ENCODE measurements at places on chromosomes 16 and 17.
A peak's percentile ranks its signal among the peaks of the same experiment; 100 is the strongest.

DNA sequence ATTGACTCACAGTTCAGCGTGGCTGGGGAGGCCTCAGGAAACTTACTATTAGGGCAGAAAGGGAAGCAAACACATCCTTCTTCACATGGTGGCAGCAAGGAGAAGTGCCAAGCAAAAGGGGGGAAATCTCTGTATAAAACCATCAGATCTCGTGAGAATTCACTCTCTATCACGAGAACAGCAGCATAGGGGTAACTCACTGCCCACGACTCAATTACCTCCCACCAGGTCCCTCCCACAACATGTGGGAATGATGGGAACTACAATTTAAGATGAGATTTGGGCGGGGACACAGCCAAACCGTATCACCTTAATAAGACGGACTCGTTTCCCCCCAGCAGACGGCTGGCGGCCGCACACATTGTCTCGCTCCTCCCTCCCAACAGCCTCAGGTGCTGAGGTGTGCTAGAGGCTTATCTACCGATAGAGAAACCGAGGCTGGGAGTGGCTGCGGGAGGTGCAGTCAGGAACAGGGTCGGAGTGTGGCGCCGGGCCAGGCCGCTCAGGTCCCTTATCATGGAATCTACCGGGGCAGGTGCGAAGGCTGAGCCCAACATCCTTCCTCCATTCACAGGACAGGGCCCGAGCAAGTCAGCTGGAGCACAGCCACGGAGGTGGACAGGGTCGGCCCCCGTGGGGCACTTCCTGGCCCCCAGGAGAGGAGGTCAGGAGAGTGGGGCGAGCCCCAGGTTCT lies 4.9 kb upstream of the ZG16B start:
- DNase-seq: no peak

DNA sequence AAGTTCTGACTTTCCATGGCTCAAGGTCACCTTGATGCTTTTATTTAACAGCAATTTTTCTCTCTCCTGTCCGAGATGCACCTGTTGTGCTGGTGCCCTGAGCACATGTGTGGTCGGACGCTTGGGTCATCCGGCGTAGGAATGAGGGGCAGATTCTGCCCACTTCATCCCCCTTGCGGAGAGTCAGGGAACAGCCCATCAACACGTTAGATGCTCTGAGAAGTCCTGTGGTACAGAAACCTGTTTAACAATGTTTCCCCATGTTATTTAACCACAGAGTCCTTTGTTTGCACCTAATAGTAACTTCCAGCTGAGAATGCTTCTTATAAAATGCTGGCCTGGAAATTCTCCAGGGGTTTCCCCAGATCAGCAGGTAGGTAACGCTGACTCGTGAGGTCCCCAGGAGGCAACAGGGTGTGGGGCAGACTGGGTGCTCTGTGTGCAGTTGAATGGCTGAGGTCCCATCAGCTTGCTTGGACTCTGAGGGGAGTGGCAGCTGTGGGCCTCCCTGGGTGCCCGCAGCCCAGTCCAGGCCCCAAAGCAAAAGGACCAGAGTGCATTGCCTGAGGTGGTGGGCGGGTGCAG lies 17.8 kb downstream of the DOC2B start:
- no peak for DNase-seq

DNA sequence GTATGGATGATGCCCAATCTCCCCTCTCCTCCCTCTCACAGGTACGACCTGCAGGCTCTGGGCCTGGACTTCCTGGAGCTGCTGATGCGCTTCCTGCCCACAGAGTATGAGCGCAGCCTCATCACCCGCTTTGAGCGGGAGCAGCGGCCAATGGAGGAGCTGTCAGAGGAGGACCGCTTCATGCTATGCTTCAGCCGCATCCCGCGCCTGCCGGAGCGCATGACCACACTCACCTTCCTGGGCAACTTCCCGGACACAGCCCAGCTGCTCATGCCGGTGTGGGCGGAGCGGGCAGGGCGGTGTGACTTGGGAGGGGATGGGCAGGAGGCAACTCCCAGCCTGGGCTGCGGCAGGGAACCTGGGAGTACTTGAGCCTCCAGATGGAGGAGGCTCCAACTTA lies 18.1 kb downstream of the SPATA32 start:
- DNase-seq: no peak

DNA sequence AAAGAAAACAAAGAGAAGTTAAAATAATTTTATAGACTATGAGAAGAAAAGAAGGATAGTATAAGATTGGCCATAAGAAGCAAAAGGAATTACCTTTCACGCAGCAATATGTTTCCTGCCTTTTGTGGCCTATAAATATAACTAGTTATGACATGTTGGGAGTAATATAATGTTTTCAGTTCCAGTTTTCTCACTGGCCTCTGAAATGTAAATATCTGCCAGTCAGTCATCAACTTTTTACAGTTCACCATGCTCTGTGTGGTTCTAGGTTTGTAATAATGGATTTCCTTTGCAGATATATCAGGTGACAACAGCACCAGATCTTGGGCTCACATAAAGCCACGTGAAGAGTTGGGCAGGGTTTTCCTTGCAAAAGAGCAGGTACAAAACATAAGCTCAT lies 94.3 kb downstream of the ABCA8 start:
- no peak for DNase-seq

- peak; percentile 91 for DNase-seq
Measured at GRCh38 chr17:40113110-40113906, 8.5 kb upstream of the MSL1 start.

GRCh38 chr17:80575057-80575875 lies 30.6 kb downstream of the RPTOR start:
- peak; percentile 8 for DNase-seq

GRCh38 chr17:6346156-6346786 lies 88.7 kb downstream of the AIPL1 start:
- DNase-seq: no peak

GRCh38 chr16:27640277-27640600 lies 90.3 kb downstream of the KATNIP start:
- no peak for DNase-seq

GRCh38 chr16:88639231-88640038 lies 1.1 kb downstream of the IL17C start:
- no peak for DNase-seq

- DNase-seq: no peak
Measured at GRCh38 chr17:75270218-75270965, 639 bp downstream of the MIF4GD start.

DNA sequence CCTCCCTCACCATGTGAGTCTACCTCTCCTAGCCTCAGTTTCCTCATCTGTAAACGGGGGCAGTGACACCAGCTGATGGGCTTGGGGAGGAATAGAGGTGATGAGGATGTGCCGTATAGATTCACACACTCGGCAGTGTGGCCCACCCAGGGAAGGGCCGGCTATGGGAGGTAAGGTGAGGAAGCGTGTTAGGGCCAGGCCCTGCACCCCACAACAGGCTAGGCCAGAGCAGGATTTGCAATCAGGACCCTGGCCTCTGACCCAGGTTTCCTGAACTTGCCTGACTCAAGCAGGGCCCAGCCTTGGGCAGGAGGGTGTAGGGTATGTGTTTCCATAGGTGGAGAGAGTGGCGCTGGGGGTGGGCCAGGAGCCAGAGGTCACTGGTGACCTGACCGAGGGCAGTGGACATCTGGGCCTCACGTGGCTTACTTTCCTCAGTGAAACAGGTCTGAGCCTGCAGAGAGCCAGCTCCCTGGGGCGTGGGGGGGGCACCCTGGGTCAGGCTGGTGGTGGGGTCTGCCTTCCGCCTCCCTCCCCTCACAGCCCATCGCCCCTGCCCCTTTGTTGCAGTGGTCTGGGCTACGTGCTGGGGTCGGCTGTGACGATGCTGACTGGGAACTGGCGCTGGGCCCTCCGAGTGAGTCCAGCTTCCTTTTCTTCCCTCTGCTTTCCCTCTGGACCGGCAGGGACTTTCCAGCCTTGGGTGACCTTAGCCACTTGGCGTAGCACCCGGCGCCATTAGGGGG lies 12.8 kb downstream of the SPNS3 start:
- no peak for DNase-seq

DNA sequence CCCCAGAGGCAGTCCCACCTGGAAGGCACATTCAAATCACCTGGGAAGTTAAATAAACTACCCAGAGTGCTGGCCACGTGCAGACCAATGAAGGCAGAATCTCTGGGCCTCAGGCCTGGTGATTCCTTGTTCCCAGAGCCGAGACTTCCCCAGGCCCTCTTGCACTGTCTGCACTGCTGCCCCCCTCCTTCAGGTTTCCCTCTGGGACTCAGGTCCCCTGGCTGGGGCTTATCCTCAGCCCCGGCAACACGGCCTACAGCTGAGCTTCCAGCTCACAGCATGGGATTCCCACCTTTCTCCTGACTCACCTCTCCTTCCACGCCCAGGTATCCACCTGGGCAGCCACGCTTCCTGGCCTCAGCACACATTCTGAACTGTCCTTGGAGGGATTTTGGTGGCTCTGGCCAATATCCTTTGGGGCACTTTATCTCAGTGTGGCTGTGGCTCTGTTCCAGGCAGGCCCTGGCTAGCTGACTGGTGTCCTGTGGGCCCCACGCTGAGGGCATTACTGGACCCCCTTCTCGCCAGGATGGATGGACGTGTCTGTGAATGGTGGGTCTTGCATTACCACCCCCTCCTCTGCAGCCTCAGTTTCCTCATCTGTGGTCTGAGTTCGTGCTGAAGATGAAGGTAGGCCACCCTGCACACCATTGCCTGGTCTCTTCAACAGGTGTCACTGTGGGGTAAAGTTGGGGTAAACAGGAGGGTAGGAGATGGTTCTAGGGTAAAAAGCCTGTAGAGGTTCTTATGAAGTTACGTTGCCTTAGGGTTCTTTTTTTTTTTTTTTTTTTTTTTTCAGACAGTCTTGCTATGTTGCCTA lies 165.7 kb downstream of the IRF8 start:
- no peak for DNase-seq

- DNase-seq: no peak
Measured at GRCh38 chr16:367333-367903, 2.9 kb downstream of the MRPL28 start.

DNA sequence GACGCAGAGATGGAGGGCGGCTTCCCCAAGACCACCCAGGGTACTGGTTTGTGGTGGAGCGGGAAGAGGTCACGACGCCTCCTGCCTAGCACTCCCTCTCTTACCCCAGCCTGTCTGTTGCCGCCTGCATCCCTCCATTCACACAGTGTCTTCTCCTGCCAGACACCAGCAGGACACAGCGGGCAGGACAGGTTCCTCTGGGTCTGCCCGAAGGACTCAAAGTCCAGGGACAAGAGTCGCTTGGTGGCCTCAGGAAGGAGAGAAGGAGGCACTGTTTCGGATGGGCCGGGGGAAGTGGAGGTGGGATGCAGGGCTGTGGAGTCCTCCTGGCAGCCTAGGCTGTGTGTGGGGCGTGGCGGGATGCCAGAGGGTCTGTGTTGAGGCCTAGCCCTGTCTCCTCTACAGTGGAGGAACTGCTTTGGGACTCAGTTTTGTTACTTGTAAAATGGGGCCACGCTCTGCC lies 19.6 kb upstream of the TNS4 start:
- no peak for DNase-seq

DNA sequence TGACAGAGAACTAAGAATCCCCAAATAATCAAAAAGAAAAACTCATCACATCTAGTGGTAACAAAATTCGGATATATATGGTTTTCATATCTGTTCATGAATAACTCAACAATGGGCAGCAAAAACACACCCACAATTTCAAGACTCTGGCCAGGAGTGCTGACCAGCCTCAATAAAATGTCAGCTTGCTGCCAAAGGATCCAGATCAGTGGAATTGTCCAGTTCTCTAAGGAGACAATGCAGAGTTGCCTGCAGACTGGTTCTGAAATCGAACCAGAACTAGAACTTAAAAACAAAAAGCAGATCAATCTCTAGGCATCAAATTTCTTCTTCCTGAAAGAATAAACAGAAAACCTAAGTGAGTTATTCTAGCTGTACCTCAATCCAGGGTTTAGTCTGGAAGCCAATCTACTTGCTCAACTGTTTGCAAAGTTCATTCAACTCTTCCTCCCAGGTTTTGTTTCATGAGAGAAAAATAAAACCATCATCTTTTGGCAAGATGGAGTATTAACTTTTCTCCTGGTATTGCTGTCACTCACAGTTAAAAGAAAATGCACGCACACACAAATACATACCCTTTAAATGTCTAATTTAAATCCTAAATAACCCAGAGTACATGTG lies 61.0 kb downstream of the CFDP1 start:
- no peak for DNase-seq

DNA sequence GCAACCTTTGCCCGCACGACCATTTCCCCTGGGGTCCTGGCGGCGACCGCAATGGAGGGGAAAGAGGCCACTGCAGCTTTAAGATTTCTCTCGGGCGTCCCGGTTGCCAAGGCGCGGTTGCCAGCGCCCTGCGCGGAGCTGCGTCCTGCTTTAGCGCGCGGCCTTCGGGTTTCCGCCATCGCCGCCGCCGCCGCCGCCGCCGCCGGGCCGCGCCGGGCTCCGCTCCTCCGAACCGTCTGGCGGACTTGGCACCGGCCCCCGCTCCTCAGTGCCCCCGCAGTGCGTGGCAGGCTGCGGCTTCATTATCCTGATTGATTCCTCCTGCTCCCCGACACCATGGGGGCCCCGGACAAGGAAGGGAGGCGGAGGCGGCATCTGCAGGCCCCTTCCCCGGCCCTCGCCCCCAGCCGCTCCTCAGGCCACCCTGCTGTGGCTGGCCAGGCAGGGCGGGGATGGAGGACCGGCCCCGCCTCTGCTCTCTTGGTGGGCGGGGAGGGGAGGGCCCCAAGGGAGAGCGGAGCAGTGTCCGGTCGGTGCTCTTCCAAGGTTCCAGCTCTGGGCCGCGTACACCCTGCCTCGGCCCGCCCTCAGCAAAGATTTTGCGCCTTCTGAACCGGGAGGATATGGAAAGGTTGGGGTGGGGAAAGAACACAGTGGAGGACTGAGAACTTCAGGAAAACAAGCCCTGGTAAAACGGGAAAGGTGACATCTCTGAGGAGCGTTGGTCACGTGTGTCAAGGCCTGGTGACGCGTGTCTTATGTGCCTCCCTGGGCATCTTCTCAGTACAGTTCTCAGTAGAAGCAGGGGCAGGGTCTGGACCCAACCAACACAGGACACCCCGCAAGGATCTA lies 34.0 kb downstream of the NEUROD2 start:
- DNase-seq: peak; percentile 40

DNA sequence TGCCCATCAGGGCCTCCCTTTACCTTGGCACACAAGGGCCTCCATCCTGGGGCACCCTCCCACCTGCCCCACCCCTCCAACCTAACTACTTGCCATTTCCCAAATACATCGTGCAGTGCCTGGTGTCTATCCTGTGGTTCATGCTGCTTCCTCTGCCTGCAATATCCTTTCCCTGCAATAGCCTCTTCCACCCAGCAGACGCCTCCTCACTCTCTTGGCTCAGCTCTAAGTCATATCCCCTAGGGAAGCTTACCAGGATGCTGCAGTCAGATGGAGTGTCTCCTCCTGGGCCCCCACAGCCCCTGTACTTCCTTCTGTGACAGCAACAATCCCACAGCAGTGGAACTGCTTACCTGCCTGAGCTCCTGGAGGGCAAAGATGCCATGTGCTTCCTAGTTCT lies 36.7 kb downstream of the CCDC182 start:
- no peak for DNase-seq
